Tibial nerve (tissue), 4 donors: ENCODE measurements at places on chromosomes 2 and 18. TPM values are rescaled to one million over a fixed set of nuclear protein-coding genes. Genes with fewer than 3 reads are reported as not detected.

FTCDNL1 gene
- 2.9 TPM for total RNA-seq

DNA sequence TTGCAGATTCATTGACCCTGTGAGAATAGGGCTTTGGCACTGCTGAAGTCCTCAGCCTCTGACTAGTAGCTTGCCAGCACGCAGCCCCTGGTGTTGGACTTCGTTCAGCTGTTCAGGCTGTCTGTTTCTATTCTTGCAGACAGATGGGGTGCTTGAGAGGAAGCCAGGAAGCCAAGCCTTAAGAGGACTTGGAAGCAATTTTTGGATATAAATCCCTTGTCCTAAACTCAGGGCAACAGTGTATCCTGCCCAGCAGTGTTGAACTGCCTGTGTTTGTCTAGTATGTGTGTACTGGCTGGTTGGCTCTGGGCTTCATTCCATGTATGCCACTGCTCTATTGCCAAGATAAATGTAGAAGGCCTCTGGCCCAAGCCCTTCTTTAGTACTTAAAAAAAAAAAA is 108.6 kb downstream of the COMMD1 start:
- DNase-seq: peak; percentile 16

UGT1A4 gene
- not detected for total RNA-seq

DNA sequence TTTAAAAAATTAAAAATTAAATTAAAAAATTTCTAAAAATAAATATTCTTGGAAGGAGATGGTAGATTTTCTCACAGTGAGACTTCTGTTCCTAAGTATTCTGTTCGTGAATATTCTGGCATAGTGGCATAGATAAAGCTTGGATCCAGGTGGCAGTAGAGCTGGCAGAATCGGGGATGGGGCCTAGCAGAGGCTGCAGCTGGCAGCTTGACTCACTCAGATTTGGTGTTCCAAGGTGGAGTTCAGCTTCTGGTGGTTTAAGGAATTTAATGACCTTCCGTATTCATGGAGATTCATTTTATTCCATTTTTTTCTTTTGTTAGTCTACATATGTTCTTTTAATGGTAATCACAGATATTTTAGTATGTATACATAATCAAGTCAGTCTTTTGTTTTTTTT is 19.9 kb downstream of the ARMC9 start:
- DNase-seq: no peak

GPR45 gene
- not detected for total RNA-seq

DNA sequence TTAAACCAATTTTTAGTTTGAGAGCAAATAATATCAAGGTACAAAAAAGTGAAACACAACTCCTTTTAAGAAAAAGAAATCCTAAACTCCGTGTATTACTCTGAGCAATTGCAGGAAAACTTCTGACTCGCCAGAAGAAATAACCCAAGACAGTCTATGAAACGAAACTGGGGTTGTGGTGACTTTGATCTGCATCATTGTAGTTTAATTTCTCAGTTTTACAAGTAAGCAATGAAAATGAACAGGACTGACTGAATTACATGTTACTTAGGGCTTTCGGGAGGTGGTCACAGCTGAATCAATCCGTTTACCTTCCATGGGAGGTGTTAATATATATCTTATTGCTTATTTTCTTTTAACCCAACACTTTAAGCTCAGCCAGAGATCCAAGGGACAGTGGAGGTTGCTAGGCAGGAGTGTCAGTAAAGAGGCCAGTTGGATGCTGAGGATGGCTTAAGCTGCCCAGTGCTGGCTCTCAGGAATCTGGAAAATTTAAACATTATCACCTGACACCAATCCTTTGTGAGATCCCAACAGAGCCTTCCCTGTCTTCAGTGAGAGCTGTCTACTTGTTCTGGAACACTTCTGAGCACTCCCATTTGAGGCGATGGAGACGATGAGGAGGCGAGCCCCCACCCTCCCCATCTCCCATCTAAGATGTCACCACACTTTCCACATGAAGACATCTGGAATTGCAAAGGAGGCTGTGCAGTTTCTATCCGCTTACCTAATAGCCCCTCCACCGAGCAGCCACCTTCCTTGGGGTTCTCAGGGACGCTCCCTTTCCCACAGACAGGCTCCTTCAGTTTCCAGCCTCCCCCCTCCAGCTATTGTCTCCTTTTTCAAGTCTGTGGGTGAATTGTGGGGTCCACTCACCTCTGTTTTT is 3.6 kb upstream of the RAB31 start:
- DNase-seq: no peak

- no peak for DNase-seq
Measured at GRCh38 chr2:240782886-240783818, 36.9 kb downstream of the KIF1A start.

NEU2 gene
- total RNA-seq: not detected

GRCh38 chr2:71559828-71560637 is 106.7 kb downstream of the DYSF start:
- no peak for DNase-seq

GRCh38 chr2:233929352-233930022 is 12.3 kb downstream of the TRPM8 start:
- DNase-seq: no peak

ASIC4 gene
- total RNA-seq: not detected

DAPL1 gene
- total RNA-seq: not detected

- DNase-seq: no peak
Measured at GRCh38 chr2:179543361-179543901, 278.8 kb upstream of the SESTD1 start.

GRCh38 chr2:207477896-207478295 is 51.9 kb upstream of the CREB1 start:
- DNase-seq: no peak

SLC66A3 gene
- 118 TPM for total RNA-seq

GRCh38 chr2:143852759-143853158 is 667.2 kb downstream of the ZEB2 start:
- DNase-seq: no peak

DNA sequence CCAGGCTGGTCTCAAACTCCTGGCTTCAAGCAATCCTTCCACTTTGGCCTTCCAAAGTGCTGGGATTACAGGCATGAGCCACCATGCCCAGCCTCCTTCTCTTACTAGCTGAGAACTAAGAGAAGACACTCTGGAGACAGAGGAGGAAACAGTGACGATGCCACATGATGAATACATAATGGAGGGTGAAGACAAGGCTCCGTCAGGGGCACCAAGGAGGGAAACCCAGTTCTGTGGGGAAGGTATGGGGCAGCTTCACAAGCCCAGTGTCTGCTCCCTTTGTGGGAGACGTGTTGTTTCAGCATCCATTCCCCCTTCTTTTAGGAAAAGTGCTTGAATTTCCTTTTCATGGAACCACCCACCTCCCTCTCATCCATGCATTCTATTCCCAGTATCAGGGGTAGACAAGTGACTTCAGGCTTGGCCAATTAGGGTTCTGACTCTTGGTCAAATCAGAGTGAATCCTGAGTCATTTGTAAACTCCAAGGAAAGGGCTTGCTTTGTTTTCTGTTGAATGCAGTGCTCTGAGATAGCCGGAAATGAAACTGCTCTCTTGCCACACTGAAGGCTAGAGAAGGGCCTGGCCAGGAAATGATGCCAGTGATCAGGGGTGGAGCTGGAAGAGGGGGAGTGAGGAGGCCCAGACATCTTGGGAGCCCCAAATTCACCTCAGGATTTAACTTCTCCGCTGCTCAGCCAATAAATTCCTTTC is 23.7 kb downstream of the TMEM127 start:
- DNase-seq: peak; percentile 40

DNA sequence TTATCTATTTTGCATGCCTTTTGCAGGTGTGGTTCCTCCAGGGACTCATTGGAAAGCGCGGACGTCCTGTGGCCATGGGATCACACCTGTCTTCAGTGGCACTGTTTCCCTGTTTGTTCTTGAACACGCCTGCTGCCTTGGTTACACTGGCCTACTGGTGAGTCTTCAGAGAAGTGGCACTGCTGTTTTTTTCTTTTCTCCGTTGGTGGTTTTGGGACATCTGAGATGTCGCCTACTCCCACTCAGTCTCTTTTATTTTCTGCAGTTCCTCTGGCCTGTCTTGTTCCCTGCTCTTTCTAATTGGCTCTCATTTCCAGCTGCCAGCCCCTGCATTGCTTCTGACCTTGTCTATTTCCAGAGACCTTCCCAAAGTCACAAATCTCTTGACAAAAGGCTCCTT is 35.7 kb upstream of the POU3F3 start:
- DNase-seq: no peak

DNA sequence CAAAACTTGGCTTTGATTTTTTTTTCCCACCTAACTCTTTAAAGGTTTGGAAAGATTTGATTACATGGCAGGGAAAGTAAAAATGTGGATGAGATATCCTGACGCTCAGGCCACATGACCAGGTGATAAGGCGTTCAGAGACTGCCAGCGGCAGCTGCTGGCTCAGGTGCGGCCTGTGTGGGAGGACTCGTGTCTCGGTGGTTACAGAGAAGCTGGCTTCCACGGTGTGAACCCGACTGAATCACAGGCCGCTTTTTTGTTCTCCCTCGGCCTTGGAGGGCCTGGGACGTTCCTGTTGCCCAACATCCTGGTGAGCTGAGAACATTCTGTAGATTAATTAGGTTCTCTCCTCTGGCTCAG is 124.2 kb upstream of the ZNF516 start:
- DNase-seq: peak; percentile 49

- DNase-seq: peak; percentile 70
Measured at GRCh38 chr2:68837164-68837860, 33.9 kb downstream of the BMP10 start.

DNA sequence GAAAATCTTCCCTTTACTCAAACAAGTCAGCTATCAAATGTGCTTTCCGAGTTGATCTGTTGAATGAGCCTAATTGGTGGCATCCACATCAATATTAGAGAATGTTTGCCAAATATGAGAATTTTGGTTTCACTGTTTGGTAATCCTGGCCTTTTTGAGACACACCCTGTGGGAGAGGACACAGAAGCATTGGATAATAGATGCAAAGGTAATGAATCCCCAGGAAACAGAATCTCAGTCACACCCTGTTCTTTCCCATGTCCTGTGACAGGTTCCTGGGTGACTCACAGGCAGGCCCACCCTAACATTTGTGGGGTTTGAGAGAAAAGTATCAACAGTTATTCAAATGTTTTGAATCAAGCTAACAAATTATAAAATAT is 99.8 kb upstream of the PELI1 start:
- no peak for DNase-seq

DNA sequence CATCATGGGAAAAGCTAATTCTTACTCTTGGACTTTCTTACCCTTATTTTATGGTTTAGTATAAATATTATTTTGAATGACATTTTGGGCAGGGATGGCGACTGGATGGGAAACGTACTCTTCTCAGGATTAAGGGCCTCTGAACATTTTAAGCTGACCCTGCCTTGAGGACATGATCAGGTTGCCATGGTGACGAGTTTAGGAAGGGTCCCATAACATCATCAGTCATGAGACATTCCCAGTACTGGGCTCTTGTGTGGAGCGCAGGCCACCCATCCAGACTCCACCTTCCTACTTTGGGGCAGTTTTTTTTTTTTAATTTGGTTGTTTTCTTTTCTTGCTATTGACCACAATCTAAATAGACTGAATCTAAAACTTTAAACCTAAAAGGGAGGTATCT is 40.7 kb downstream of the KCNE4 start:
- no peak for DNase-seq

- DNase-seq: no peak
Measured at GRCh38 chr2:24211408-24211807, 36.6 kb downstream of the FAM228A start.

ZBTB7C gene
- 82.2 TPM for total RNA-seq

SP5 gene
- 6.6 TPM for total RNA-seq

DNA sequence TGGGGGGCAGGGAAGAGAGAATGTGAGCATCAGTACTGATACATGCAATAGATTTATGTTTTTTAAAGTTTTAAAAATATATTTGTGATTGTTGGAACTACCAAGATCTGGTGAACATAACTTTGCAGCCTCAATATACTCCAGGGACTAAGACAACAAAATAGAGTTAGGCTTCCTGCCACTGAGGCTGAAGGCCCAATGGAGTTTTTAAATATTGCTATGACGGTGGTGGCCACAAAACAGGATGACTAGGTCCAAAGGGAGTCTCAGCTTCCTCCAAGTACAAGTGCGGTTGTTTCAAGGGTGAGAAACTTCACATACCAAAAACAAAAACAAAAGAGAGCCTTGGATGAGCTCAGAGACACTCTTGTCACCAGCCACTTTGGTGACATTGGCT is 72.9 kb downstream of the CCBE1 start:
- DNase-seq: no peak

PLEK gene
- 7.8 TPM for total RNA-seq

- DNase-seq: no peak
Measured at GRCh38 chr2:212711856-212712255, 173.3 kb upstream of the ERBB4 start.
